ENCODE measurements at places on chromosomes 3 and 15.

DNA sequence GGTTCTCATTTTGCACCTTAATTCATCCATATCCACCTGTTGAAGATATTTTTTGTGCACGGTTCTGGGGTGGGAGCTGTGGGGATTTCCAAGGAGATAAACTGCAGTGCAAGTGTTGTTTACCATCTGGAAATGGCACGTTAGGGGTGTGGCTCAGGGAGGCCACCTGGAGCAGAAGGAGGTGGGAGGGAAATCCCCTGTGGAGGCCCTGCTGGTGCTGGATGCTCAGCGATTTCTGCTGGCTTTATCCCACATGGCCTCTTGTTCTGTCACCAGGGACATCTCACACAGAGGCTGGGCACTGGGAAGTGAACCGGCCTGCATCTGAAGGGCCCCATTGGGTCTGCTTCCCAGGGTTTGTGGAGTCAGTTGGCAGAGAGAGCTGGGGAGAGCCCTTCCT lies 24.3 kb downstream of the TRPM1 start:
- DNase-seq, result peak; percentile 41

- no peak for DNase-seq
Measured at GRCh38 chr3:53804697-53805462, 41.3 kb downstream of the CHDH start.

GRCh38 chr3:152376351-152377183 lies 107.8 kb downstream of the MBNL1 start:
- DNase-seq, result no peak

DNA sequence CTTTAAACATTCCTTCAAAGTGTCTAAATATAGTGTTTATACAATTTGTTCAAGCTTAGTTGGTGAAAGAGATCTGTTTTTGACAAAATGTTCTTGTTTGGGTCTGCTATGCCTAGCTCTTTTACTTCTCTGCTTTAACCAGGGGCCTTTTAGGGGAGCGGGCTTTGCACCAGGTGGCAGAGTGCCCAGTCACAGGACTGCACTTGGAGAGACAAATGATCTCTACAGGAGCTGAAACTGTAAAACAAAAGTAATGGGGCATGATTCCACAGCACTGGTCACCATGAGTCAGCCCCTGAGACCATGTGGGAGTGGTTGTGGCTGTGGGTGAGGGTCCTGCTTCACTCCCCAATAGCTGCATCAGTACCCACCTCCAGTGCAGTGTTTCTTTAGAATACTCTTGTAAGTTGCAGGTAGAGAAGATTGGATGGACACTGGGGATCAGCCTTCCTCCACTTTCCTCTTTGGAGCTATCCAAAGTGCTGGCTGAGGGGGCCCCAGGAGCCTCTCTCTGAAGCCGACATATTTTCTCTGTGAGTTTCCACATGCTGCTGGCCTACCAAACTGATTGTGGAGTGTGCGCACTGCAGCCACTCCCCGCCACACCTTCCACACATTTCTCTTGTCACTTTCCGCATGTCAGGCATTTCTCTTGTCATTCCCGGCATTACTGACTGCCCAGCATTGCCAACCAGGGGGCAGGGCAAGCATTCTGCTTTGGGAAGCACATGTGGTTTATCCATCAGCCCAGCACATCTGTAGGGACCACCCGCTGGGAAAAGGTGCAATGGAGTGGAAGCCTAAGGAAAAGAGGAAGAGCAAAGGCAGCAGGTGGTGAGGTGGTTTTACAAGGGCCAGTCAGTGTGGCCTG lies 110.0 kb downstream of the EPHB1 start:
- DNase-seq, result no peak

GRCh38 chr3:101027286-101027685 lies 34.1 kb upstream of the ABI3BP start:
- no peak for DNase-seq

DNA sequence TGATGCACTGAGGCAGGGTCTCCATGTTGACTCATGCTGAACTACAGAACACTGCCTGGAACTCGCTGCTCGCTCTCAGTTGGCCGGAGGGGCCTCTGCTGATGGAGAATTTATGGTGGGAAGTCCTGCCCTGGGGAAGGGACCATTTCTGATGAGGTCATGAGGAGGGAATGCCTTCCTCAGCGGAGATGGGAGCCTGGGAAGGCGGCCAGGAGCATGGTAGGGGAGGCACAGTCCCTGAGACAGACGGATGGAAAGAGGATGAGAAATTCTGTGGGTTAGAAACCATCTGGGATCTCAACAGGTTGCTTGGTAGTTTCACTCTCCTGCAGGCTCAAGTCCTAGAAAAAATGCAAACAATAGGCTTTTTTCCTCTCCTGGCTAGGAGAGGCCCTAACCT lies 56.8 kb upstream of the TPM1 start:
- no peak for DNase-seq
